ENCODE measurements at places on chromosomes 7 and 10.

- no peak for DNase-seq
These were observed 4.6 kb downstream of the CRYGN start for GRCh38 chr7:151435103-151435916.

- DNase-seq = peak; percentile 30
These were observed 4.3 kb upstream of the GPNMB start for GRCh38 chr7:23242321-23242720.

DNA sequence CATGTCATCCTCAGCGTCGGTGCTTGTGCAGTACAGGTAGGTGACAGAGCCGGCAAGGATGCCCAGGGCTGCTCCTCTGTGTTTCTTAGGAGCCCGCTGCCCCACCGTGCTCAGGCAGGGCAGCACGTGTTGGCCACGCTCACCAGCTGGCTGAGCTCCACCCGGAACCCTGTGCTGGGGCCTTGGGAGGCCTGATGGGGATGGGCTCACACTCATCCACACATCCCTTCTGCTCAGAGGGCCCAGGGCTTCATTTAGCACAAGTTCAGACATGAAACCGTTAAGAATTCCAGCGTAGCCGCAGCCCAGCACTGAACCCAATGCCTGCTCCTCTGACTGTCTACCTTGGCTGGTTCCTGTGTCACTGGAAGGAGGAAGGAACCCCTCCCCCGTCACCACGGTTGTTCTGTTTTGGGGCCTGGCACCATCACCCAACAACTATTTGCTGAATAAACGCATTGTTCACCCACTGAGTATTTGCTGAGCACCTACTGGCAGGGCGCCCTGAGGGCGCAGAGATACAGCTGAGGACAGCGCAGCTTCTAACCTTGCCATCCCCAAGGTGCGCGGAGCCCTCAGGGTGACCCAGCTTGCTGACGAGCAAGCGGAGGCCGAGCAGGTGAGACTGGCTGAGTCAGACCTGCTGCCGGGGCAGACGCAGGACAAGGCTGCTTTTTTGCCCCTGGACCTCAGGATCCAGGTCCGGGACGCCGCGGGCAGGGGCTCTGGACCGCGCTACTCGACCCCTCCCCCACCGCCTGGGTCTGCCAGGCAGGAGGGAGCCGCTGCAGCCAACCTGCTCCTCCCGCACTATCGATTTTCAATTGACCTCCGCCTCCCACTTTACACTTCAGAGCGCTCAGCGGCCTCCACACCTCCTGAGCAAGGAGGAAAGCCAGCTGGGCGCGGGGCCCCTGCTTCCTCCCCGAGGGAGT lies 50.6 kb upstream of the RET start:
- DNase-seq = no peak

GRCh38 chr10:34190580-34190979 lies 624.5 kb downstream of the PARD3 start:
- DNase-seq = no peak

- no peak for DNase-seq
These were observed 152.5 kb downstream of the PPP1R9A start for GRCh38 chr7:95059842-95060313.

- DNase-seq = no peak
These were observed 5.0 kb upstream of the TACR2 start for GRCh38 chr10:69421611-69422308.

DNA sequence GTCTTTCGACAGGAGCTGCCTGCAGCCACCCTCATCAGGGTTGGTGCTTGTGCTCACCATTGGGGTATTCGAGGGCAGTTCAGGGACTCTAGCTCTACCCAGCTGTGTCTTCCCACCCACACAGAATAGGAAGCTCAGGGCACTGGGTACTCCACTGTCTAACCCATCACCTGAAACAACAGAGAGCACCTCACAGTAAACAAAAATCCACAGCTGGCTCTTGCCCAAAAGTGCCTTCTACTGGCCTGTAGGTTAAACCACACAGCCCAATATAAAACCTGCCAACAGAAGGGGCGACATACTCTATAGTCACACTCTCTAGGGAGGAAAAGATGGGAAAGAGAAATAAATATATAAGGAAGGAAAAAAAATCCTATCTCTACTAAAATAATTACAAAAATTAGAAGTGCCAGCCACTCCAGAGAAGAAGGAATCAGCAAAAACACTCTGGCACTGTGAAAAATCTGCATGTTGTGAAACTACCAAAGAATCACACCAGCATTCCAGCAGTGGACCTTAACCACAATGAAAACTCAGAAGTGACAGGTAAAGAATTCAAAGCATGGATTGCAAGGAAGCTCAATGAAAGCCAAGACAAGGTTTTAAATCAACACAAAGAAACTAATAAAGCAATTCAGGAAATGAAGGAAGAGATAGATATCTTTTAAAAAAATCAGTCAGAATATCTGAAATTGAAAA lies 110.0 kb downstream of the HGF start:
- DNase-seq = no peak

GRCh38 chr10:20327954-20328353 lies 511.7 kb downstream of the PLXDC2 start:
- DNase-seq = no peak

- DNase-seq = no peak
These were observed 89.3 kb upstream of the DIP2C start for GRCh38 chr10:778626-779330.
